Pancreas (tissue), 10 donors: ENCODE measurements at places on chromosomes 4 and X.

- DNase-seq = no peak
These were observed 12.2 kb downstream of the RGS12 start for GRCh38 chr4:3304831-3305609.

- DNase-seq = no peak
These were observed 2.7 kb upstream of the MGARP start for GRCh38 chr4:139282721-139283075.

DNA sequence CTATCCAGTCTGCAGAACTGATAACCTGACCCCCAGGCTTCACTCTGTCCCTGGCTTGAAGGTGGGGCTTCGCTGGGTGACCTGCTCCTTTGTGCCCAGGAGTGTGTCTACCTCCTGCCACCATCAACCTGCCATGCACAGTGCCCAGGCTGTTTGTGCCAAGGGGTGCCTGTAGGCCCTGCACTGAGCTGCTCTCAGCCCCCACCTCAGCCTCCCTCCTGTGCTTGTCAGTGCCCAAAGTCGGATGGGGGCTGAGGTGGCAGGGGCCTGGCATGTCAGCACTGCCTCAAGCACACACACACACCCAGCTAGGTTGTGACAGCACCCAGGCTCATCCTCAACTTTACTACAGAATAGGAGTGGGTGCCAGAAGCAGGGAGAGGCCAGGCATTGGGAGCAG, 23.5 kb downstream of the SPCS3 start:
- DNase-seq = peak; percentile 34

GRCh38 chr4:41912546-41912945, 22.7 kb upstream of the TMEM33 start:
- no peak for DNase-seq

DNA sequence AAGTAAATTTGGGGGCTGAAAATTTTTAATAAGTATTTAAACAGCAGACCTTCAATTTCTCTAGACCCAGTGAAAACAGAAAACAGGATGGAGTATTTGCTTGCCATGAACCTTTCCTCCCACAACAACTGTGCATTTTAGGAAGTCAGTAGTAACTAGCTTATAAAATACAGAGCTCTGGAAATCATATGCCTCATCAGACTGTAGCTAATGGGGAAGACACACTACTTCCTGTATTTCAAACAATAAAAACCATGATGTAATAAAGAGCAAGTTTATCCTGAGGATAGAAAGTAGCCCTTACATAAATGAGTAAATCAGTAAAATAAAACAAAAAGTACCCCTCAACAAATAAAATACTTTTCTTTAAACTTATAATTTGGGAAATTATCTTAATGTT, 280.1 kb upstream of the ZFP42 start:
- DNase-seq = no peak

DNA sequence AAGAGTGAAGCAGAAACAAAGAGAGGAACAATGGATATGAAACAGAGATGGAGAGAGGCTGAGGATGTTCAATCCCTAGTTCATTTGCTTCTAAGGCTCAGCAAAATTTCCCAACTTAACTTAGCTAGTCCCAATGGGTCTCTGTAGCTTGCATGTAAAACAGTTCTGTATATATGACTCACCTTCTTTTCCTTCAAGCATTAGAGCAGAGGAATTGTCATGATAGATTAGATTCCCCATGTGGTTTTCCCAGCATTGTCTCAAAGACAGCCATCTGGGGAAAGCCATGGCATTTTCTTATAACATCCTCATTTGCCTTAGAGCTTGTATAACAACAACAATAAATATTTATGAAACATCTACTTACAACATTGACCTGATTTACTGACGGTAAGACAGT, 93.9 kb upstream of the GATB start:
- DNase-seq = no peak

- no peak for DNase-seq
These were observed 32.0 kb downstream of the CXCL8 start for GRCh38 chr4:73772363-73772762.
